ENCODE measurements at places on chromosomes 4 and X.

- DNase-seq = no peak
Measured at GRCh38 chrX:47927212-47927611, 76.6 kb downstream of the ZNF182 start.

GRCh38 chrX:70554523-70554922 lies 109.9 kb downstream of the DLG3 start:
- DNase-seq = no peak

DNA sequence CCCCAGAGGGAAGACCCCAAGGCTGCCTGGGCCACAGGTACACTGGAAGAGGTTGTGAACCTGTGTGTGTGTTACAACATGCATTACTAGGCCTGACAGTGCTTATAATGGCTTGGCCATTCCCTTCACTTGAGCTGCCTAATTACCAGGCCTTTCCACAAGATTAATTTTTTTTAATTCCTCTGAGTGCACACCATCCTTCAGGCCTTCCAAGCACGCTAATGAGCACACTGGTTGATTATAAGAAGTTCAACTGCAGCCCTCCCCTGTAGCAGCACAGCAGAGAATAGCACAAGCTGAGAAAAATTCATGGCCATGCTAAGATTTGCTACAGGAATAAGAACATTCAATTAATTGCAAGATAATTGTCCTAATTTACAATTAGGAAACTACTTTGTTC lies 2.2 kb upstream of the SUPT20HL2 start:
- no peak for DNase-seq

GRCh38 chrX:13219991-13220764 lies 99.7 kb downstream of the ATXN3L start:
- DNase-seq = no peak

- DNase-seq = no peak
Measured at GRCh38 chr4:77669946-77670590, 64.4 kb downstream of the CXCL13 start.

- peak; percentile 57 for DNase-seq
Measured at GRCh38 chr4:52982255-52982945, 120.3 kb downstream of the RASL11B start.

- no peak for DNase-seq
Measured at GRCh38 chrX:134570899-134571298, 87.4 kb downstream of the PLAC1 start.

GRCh38 chrX:476724-477075 lies 90.0 kb upstream of the PPP2R3B start:
- no peak for DNase-seq

GRCh38 chr4:94603170-94603747 lies 151.5 kb downstream of the PDLIM5 start:
- peak; percentile 88 for DNase-seq

- no peak for DNase-seq
Measured at GRCh38 chrX:78066110-78066509, 37.9 kb upstream of the PGK1 start.

DNA sequence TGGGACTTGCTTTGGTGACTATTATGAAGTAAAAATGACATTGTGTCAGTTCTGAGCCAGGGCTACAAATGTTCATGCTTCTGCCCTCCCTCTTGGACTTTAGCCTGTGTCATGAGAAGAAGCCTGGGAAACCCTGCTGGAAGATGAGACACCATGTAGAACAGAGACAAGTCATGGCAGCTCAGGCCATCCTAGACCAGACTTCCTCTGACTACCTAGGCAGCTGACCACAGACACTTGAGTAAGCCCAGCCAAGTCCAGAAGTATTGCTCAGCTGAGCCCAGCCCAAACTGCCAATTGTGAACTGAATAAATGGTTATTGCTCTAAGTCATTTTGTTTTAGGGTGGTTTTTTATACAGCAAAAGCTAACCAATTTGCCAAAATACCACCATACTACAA lies 467.6 kb upstream of the CNKSR2 start:
- DNase-seq = peak; percentile 22

- no peak for DNase-seq
Measured at GRCh38 chr4:151204925-151205524, 71.9 kb upstream of the PRSS48 start.

DNA sequence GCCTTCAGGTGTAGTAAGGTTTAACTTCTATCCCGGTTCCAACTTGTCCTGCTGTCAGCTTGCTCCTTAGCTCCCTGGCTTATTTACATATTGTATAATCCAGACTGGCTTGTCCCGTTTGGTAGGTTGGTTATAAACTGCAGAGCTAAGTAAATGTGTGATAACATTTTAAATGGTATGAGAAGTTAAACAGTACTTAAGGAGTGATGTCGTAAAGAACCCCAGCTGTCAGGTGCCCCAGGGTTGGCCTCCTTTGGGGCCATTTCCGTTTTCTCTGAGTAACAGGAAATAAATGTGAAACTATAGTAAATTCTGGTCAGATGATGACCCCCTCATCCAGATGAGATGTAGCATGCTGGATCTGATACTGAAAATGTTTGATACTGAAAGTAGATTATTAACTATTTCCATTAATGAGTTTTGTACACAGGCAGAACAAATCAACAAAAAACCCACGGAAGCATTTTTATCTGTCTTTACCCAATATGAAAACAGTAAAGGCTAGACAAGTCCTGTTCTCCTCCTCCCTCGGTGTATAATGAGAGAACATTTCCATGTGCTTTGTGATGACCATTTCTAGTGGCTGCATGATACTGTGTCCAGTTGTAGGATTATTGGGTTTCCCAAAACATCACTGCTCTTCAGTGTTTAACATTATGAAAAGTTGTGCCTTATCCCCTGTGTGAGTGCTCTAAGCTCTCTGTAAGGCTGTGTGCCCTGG lies 22.4 kb downstream of the GAB1 start:
- peak; percentile 52 for DNase-seq
